ENCODE measurements at places on chromosomes 16 and 17. TPM values are rescaled to one million over a fixed set of nuclear protein-coding genes. Genes with fewer than 3 reads are reported as not detected.

DNA sequence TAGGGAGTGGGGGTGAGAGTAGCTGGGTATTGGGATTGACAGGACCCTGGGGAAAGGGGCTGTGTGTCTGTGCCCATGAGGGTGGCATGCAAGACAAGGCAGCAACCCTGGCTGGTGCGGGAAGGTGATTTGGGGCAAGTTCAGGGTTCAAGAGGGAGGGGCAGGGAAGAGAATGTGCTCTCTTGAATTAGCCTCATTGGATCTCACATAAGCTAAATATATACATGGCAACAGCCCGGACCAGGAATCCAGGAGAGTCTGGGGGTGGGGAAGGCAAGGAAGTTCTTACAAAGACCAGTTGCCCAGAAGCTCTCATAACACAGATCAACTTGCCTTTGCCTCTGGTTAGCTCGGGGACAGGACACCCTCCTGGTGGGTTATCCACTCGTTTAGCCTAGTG is 73.3 kb downstream of the IRX3 start:
- DNase-seq, result no peak

DNA sequence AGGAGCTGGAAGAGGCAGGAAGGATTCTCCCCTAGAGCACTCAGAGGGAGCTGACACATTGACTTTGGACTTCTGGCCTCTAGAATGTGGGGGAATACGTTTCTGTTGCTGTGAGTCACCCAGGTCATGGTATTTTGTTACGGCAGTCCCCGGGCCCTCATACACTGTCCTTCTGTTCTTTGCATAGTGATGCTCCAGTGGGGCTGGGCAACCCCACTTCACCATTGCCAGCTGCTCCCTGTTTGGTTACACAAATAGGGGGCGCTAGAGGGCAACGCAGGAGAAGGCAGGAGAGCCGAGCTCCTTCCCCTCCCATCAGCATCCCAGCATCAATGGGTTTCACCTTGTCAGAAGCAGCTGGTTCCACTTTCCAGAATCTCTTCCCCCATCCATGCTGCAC is 257.7 kb upstream of the FOXF1 start:
- DNase-seq, result no peak

Gene PLLP
- polyA plus RNA-seq, result 0.10 TPM

GRCh38 chr17:61678339-61678738 is 87.3 kb upstream of the NACA2 start:
- DNase-seq, result no peak

Gene TEDC2
- polyA plus RNA-seq, result 1.8 TPM

GRCh38 chr16:50151756-50152155 is 1.4 kb upstream of the TENT4B start:
- no peak for DNase-seq
